ENCODE measurements at places on chromosomes 12 and 14.

GRCh38 chr14:88618476-88618875 lies 55.6 kb downstream of the ZC3H14 start:
- DNase-seq: no peak

GRCh38 chr12:57309420-57309819 lies 58.4 kb upstream of the STAC3 start:
- no peak for DNase-seq

GRCh38 chr12:123427036-123427769 lies 9.3 kb downstream of the RILPL2 start:
- no peak for DNase-seq

- peak; percentile 78 for DNase-seq
Measured at GRCh38 chr12:127509066-127509778, 757.7 kb upstream of the TMEM132C start.

- DNase-seq: peak; percentile 52
Measured at GRCh38 chr14:79016828-79017505, 846.8 kb downstream of the NRXN3 start.

DNA sequence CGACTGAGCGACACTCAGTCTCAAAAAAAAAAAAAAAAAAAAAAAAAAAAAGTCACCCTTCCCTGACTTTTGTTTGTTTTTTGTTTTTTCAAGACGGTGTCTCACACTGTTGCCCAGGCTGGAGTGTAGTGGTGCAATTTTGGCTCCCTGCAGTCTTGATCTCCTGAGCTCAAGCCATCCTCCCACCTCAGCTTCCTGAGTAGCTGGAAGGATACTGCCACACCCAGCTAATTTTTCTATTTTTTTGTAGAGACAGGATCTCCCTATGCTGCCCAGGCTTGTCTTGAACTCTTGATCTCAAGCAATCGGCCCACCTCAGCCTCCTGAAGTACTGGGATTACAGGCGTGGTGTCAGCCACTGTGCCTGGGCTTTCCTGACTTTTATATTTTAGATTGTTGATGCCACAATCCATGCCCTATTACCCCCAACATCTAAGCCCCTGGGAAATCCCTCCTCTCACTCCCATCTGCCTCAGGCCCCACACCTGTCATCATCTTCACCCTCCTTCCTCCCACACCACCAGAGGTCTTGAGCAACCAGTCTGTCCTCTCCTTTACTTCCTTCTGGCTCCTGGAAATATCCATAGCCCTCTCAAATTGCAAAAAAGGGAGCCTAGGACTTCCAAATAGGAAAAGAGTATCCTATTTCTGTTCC lies 7.8 kb downstream of the IKZF4 start:
- DNase-seq: no peak

All from RPMI7951 (cell line).